ENCODE measurements at places on chromosomes 6 and 20. TPM values are rescaled to one million over a fixed set of nuclear protein-coding genes. Genes with fewer than 3 reads are reported as not detected.

Gene CD24
- total RNA-seq, result 4.5 TPM

Gene IFNGR1
- total RNA-seq, result 58.5 TPM

Gene REM1
- not detected for total RNA-seq

Gene PAX1
- total RNA-seq, result not detected

Gene FAM83C
- not detected for total RNA-seq

Gene COL20A1
- total RNA-seq, result not detected

GRCh38 chr6:3380344-3381232 lies 76.3 kb downstream of the SLC22A23 start:
- DNase-seq, result no peak

DNA sequence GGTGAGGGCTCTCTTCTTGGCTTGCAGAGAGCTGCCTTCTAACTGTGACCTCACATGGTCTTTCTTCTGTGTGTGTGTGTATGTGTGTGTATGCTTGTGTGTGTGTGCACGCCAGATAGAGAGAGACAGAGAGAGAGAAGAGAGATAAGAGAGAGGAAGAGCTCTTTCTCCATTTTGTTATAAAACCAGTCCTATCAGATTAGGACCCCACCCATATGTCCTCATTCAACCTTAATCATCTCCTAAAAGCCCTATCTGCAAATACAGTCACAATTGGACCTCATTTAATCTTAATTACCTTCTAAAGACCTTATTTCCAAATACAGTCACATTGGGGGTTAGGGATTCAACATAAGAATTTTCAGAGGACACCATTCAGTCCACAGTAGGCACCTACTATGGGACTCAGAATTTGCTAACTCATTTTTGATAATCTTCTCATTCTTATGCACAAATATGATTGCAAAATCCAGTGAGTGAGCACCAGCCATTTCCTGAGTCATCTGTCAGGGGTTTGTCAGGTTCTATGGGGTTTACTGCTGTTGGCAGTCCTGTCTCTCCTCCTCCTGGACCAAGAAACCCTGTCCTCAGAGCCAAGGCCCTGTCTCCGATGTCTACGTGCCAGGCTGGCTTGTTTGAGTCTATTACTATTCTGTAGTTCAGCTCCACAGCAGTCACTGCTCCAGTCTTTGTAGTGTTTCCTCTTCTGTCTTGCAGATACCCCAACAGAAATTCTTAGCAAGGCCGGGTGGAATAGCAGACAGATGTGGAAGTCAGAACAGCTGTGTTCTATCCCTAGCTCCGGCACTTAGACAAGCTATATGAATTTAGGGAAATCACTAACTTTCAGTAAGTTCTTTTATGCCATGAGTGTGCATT lies 59.0 kb upstream of the FAM184A start:
- peak; percentile 80 for DNase-seq

DNA sequence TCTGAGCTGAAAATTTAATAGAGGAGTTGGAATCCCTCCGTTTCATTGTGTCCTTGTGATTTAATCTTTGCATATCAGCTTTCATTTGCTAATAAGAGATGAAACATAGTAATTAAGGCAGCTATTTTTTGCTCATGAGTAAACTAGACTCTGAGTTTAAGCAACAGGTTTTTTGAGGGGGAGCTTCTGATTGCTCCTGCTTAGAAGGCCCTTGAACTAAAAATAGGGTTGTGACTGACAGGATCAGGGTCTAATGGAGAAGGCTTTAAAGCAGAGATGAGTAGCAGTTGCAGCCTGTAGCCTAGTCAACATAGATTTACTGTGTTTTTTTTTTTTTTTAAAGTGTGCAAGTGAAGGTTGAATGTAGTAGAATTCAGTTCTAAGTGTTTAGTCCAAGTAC lies 17.4 kb downstream of the HSF2 start:
- DNase-seq, result no peak

DNA sequence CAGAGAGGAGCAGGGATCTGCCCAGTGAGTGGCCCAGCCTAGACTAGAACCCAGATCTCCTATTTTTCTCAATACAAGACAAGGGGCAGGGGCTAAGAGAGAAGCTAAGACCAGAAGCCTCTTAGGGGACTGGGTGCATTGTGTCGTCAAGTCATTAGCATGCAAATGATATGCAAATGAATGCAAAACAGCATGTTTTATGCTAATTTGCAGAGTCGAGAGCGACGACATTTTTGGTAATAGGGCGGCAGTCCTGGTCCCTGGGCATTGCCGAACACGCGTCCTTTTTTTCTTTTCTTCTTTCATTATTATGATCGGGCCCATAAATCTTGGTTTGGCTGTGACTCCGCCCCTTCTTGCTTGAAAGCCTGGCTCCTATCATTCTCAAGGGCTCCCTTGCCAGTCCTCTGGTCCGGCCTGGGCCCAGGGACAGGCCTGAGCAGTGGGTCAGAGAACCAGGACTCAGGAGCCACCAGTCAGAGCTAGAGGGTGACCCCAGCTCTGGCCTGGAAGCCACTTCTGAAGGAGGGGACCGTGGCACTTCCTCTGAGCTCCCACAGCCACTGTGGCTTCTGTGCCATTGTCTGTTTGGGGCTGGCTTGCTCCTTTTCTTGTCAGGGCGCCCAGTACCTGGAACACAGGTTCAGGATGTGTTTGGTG lies 32.0 kb upstream of the SCRT2 start:
- no peak for DNase-seq

GRCh38 chr6:33028220-33028849 lies 18.9 kb upstream of the HLA-DOA start:
- no peak for DNase-seq

DNA sequence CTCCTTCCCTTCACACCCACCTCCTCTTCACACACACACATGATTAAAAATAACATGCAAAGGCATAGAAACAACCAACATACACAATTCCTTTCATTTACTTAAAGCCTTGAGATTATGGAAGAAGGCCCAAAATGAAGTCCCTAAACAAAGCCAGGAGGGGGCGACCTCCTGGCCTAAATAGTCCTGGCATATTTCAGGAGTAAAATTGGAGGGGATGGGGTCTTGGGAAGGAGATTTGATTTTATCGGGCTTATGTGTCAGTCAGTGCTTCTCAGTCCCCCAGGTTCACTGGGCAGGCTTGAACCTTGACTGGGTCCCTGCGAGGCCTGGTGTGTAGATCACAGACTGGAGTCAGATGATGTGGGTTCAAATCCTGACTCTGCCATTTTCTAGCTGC lies 266.4 kb downstream of the SAMD5 start:
- no peak for DNase-seq

DNA sequence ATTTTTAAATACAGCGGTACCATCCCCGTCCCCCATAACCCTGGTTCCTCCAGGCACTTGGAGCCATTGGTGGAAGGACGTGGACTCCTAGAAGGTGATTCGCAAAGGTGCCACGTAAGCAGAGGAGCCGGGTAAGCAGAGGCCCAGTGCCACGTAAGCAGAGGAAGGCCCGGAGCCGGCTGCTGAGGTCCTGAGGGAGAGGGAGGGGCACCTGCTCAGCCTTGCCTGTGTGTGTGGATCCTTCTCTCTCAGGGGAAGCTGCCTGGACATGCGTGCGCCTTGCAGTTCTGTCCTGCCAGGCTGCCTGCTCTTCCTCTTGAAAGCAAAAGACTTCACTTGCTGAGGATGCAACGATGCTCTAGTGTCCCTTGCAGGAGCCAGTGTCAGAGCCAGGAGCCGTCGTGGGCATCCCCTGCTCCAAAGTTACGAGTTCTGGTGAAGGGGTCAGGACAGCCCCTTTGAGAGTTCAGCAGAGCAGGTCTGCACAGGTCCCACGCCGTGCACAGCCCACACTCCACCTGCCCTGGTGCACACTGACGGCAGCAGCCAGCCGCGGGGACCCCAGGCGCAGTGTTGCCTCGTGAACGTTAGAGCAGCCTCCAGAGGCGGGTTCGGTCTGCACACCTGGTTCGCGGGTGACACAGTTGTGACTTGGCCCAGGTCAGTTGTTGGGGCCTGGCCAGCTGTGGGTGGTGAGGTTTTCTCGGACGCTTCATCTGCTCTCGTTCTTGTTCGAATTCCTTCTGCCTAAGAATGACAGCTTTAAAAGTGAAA lies 1.9 kb upstream of the NKAIN4 start:
- DNase-seq, result no peak

DNA sequence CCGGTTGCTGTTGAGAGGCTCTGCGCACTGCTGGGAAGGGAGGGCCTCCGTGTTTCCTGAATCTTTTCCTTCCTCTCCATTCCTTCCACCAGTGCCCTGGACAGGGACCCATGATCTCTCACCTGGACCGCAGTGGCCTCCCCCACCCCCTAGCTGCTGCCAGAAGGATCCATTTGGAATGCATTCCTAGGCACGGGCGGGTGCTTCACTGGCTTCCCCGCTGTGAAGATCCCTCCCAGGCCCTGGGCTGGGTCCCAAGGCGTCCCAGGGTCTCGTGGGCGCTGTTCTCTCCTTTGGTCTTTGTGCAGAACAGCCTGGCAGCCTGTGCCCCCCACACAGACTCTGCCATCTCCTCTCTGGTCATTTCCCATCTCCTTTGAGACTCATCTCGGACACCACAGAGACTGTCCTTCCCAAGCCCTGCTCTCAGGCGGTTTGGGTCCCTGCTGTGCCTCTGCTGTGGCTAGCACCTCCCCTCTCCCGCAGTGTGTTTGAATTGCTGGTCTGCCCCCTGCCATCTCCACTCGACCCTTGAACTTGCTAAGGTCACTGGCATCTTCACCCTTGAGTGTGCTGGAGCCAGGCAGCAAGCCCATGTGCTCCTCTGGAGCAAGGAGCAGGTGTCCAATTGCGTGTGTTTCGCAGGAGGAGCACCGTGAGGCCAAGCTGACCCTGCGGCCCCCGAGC lies 59.0 kb downstream of the TCP11 start:
- no peak for DNase-seq

DNA sequence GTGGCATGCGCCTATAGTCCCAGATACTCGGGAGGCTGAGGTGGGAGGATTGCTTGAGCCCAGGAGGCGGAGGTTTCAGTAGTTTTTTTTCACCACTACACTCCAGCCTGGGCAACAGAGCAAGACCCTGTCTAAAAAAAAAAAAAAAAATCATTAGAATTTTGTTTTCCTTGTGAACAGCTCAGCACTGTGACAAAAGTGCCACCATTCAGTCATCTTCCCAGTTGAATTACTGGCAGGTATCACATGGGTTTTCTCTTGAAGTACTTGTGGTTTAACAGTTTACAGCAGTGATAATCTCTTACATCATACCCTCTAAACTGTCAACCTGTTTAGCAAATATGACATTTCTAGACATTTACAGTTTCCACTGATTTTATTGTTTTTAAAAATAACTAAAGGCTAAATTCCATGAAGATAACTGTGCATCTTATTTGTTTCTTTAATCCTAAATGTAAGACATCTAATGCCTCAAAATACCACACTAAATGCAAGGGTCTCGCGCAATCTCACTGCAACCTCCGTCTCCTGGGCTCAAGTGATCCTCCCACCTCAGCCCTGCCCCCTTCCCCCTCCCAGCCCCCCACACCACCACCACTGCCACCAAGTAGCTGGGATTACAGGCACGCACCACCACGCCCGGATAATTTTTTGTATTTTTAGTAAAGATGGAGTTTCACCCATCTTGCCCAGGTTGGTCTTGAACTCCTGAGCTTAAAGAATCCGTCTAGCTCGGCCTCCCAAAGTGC lies 7.0 kb downstream of the TRPC4AP start:
- DNase-seq, result no peak
